ENCODE measurements at places on chromosomes 13 and 19.

- DNase-seq = no peak
These were observed 48.4 kb downstream of the ZNRF4 start for GRCh38 chr19:5503598-5503997.

DNA sequence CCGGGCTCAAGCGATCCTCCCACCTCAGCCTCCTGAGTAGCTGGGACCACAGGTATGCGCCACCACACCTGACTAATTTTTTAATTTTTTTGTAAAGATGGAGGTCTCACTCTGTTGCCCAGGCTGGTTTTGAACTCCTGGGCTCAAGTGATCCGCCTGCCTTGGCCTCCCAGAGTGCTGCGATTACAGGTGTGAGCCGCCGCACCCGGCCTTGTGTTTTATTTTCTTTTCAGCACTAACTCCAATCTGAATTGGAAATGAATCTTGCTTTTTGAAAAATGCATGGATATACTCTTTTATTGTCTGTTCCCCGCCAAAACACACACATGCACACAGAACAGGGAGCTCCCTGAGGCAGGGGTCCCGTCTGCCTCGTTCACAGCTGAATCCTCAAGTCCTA is 1.3 kb upstream of the ISOC2 start:
- DNase-seq = no peak

DNA sequence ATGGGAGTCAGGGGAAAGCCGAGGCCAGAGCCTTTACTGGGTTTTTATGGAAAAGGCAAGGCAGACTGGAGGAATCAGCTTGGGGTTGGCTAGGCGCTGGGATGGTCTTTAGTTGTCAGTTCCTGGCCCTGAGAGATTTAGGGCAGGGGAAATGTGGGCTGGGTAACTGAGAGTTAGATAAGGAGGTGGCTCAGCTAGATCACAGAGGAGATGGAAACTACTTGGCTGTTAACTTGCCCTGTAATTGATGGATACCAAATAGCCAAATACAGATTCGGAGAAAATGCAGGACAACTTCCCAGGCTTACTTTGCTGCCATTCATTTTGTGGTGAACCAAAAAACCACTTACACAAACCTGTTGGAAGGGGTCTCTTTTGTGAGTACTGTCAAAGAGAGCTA is 54.0 kb downstream of the LRCH1 start:
- DNase-seq = no peak

DNA sequence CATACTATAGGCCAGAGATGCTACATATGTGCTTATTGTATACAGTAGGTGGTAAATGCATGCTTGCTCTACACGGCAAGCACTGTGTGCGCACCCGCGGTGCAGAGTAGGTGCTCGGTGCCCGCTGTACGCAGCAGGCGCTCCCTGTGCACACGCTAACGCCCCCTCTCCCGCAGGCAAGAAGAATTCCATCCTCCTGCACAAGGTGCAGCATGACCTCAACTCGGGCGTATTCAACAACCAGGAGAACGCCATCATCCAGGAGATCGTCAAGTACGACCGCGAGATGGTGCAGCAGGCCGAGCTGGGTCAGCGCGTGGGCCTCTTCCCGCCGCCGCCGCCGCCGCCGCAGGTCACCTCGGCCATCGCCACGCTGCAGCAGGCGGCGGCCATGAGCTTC is 17.7 kb downstream of the POLRMT start:
- no peak for DNase-seq

GRCh38 chr13:67298297-67298696 is 68.2 kb upstream of the PCDH9 start:
- no peak for DNase-seq

DNA sequence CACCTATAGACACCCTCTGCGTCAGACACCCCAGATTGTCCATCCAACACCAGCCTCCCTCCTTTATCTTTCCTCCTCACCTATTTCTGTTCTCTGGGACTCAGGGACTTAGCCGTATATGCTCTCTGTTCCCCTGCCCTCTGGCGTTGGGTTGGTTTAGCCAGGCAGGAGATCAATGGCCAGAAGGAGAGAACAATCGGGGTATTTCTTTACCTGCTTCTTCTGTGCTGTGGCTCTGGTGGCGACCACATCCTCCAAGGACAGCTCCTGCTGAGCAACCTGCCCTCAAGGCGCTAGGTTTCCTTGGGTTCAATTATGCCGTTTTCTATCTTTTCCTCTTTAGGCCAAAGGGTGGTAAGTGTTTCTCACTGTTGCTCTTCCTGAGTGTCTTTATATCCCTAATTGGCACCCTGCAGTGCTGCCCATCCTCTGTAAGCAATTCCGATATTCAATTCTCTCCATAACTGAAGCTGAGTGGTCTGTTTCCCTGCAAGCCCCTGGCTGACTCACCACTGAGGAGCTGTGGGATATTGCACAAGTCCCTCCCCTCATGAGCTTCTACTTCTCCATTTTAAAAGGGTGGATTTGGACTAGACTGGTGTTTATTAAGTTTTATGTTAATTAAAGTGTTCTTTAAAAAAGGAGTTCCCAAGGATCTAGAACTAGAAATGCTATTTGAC is 63.7 kb upstream of the TMTC4 start:
- DNase-seq = no peak

- no peak for DNase-seq
These were observed 72.5 kb upstream of the KCTD15 start for GRCh38 chr19:33724021-33724720.

DNA sequence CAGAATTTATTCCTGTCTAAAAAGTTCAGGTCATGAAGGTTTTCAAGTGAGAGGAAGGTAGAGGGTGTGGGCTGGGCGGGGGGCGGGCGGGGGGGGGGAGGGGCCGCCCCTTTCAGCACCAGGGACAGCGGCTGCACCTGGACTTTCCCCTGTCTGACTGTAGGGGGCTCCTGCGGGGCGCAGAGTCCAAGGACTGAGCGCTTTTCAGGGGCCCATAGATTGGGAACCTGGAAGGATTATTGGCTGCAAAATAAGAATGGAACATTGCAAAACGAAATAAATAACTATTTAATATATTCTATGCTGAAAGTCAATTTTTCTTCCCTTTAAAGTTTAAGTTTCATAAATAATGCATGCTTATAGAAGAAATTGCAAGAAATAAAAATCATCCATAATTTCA is 8.9 kb upstream of the CYP4F3 start:
- DNase-seq = peak; percentile 12

- no peak for DNase-seq
These were observed 1.6 kb upstream of the TNNI3 start for GRCh38 chr19:55158848-55159749.

GRCh38 chr19:56617531-56617930 is 22.4 kb downstream of the ZNF71 start:
- DNase-seq = no peak

- no peak for DNase-seq
These were observed 143.4 kb downstream of the SHISA2 start for GRCh38 chr13:25908366-25908765.

DNA sequence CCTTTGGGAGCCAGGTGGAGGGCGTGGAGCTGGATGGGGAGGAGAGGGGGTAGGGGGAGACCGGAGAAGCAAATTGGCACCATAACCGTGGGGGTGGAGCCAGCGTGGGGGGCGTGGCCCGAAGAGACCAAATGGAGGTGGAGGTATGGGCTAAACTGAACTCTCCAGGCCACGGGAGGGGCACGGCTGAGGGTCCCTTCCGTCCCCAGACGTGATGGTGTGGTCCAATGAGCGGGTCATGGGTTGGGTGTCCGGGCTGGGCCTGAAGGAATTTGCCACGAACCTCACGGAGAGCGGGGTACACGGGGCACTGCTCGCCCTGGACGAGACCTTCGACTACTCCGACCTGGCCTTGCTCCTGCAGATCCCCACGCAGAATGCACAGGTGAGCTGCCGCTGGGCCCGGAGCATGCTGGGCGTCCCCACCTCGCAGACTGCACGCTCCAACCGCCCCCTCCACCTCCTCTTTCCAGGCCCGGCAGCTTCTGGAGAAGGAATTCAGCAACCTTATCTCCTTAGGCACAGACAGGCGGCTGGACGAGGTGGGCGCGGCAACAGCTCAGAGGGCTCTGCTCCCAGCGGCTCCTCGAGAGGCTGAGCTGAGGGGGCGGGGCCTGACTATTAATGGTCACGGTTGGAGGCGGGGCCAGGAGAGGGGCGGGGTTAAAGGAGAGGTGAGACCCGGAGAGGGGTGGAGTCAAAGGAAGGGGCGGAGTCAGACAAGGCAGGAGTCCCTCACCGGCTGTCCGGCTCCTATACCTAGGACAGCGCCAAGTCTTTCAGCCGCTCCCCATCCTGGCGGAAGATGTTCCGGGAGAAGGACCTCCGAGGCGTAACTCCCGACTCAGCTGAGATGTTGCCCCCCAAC is 6.2 kb downstream of the HRC start:
- peak; percentile 58 for DNase-seq

GRCh38 chr13:79660361-79660760 is 179.4 kb downstream of the NDFIP2 start:
- DNase-seq = no peak

- DNase-seq = no peak
These were observed 7.3 kb downstream of the KLK8 start for GRCh38 chr19:50994129-50994528.

DNA sequence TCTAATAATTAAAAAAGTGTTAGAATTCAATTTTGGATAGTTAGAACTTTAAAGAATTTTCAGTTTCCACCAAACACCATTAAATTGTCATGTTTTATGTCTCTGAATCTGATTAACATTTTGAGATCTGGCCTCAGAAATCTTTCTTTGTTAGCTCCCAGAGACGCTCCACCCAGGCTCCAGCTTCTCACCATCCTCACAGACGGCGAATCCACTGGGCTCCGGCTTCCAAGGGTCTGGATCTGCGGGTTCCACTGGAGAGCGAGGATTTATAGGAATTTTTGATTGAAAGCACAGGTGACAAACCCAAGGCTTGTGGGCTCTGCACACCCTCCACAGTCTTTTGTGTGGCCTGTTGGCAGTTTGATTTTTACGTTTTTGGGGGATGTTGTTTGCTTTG is 160.6 kb downstream of the URI1 start:
- no peak for DNase-seq

DNA sequence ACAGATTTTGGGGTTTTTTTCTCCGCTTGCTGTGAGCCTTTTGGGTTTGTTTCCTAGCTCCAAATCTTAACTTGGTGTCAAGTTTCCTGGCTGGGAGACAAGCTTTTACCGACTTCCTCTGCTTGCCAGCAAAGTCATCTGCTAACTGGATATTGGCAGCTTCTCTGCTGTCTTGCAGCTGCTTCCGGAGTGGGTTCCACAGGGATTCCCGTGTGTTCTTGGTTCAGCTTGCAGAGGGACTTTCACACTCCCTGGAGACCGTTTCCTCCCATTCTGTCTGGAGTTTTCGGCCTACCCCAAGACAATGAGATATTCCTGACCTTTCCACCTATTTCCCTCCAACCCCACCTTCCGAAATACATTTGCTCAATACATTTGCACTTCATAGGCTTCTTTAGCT is 2.2 kb upstream of the COLGALT1 start:
- DNase-seq = no peak

DNA sequence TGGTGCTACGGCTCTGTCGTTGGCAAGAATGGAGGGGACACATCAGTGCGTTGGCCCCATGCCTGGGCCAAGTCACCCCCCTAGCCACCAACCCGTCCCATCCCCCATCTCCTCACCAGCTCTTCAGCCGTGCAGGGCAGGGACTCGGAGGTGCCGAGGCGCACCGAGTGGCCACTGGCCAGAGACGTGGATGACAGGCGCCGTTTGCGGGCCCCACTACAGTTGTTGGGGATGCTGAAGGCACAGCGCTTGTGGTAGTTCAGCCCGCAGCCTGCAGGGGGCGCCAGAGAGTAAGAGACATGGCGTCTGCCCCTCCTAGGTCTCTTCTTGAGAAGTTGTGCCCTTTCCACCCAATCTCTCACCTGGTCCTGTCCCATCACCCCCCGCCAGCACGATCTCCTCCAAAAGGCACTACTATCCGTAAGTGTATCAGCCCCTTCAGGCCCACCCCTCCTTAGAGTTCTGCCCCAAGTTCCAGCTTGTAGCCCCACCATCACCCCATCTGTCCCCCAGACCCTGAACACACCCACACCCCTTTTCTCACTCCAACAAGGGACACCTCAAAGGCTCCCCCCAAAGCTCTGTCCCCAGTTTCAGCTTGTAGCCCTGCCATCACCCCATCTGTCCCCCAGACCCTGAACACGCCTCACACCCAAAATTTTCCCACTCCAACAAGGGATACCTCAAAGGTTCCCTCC is 12.4 kb downstream of the PRKD2 start:
- DNase-seq = peak; percentile 53

DNA sequence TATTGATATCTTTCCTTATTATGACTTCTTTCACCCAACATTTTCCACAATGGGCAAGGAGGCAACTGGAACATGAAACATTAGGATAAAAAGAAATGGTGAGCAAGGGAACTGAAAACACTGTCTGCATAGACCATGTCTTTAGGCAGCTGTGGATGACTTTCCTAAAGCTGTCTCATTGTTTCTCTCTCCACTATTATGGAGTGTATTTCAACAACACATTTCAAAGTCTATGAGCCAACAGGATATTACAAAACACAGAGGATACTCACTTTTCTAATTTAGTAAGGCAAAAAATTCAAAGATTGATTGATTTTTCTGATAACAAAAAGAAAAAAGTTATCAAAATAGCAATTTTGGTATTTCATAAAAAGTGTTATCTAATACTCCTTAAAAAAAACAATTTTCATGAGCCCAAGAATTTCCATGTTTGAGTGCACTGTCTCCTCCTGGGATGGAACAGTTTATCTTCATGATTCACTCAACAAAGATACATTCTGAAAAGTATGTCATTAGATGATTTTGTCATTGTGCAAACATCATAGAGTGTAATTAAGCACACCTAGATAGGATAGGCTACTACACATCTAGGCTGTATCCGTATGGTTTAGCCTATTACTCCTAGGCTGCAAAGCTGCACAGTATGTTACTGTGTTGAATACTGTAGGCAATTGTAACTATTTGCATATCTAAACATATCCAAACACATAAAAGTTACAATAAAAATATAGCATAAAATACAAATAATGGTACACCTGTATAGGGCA is 1568.4 kb downstream of the SLITRK5 start:
- no peak for DNase-seq

DNA sequence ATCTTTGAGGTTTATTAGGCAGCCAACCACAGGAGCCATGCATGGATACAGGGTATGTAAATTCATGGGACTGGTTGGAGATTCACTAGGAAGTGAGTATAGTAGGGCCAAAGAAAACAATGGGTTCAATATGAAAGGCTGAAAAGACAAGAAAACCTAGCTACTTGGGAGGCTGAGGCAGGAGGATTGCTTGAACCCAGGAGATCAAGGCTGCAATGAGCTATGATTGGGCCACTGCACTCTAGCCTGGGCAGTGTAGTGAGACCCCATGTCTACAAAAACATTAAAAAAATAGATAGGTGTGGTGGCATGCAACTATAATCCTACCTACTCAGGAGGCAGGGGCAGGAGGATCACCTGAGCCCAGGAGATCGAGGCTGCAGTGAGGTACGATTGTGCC is 10.3 kb upstream of the SLC1A5 start:
- DNase-seq = no peak

- DNase-seq = no peak
These were observed 9.4 kb upstream of the DPY19L3 start for GRCh38 chr19:32396046-32396652.

- no peak for DNase-seq
These were observed 1560.2 kb downstream of the EFNB2 start for GRCh38 chr13:104975272-104975671.

- no peak for DNase-seq
These were observed 431.7 kb downstream of the LMO7 start for GRCh38 chr13:76067850-76068249.

GRCh38 chr19:5445561-5446055 is 9.6 kb upstream of the ZNRF4 start:
- DNase-seq = no peak

Data from AML-193 (cell line).